NCI-H2171 treated with DMSO at 0.1 percent for 48 hours (cell line): ENCODE measurements at places on chromosomes 11 and 22.
A peak's percentile ranks its signal among the peaks of the same experiment; 100 is the strongest.

GRCh38 chr11:21428796-21429195, 759.4 kb downstream of the NELL1 start:
- no peak for DNase-seq

DNA sequence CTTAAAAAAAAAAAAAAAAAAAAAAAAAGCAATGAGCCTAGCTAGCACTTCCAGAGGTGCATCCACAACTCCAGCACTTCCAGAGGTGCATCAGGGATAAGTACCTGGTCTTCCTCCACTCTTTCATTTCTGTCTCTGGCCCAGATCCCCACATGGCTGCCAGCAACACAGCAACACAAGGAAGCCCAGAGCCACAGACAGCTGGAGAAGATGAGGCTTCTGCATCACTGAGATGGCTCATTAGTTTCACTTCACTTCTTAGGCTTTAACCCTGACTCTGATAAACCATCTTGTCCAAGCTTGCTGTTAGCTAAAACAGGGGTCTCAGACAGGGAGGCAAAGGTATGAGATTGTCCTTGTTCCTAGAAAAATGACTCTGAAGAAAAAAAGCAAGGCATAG, 35.6 kb downstream of the PC start:
- no peak for DNase-seq

DNA sequence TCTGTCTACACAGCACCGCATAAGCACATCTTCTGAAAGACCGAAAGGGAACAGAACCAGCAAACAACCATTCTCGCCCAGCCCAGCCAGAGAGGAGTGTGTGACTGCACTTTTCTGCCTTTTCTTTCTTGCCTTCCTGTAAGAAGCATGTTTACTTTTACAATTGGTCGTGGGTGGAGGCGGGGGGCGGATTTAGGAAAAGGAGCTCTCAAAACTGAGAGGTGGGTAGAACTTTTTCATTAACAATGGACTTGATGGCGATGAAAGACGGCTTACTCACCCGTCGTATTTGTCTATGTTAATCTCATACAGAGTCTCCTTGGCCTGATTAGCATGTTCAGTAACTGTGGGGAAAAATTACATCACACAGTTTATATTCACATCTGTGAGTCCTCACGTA, 27.2 kb downstream of the CERK start:
- no peak for DNase-seq

DNA sequence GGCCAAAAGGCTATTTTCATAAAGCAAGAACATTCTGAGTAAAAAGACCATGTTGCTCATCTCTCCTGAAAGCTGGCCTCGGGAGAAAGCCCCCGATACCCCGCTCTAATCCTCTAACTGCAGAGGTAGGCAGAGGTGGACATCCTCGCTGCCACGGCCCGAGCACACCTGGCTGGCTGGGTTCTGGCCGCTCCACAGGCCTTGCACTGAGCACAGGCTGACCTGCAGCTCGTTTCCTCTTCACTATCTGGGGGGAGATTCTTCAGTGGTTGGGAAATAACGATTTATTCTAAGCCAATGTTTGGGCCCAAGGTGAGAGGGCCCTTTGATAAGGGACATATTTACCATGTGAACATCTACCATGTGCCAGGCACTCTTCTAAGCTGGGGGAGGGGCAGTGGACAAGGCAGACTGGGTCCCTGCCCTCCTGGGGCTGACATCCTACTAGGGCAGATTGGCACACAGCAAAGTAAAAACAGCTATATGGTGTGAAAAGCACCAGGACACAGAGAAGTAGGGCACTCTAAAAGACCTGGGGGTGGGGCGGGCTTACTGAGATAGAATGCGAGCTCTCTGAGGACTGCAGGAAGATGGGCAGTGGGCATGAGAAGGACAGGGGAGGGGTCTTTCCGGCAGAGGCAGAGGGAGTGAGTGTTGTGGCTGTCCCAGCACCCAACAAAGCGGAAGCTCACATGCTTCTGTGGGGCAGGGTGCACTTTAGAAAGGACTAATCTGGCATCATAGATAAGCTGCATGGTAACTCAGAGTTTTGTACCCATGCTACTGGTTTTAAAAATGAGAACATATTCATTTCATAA, 65.5 kb upstream of the ARFGAP3 start:
- no peak for DNase-seq

DNA sequence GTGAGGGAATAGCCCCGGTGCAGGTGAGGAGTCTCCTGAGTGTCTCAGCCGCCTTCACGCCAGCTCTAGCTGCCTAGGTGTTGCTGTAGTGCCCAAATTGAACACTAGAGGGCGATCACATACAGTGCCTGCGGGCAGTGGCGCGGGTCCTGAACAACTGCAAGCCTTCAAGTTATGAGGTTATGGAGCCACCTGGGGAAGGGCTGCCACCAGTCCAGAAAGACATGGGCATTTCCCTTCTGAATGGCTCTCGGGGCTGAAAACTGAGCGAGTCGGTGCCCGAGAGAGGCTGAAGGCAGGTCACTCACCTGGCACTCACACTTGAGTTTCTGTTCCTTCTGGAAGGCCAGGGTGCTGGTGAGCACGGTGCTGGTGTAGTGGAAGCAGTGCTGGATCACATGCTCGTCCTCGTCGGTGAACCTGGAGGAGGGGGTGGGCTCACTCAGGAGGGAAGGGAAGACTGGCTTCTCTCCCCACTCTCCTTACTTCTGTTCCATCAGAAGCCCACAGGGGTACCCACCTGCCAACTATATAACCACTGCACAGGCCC, 88.4 kb downstream of the PDE2A start:
- peak; percentile 74 for DNase-seq

GRCh38 chr11:131511794-131512193, 141.4 kb downstream of the NTM start:
- no peak for DNase-seq

- DNase-seq: no peak
Measured at GRCh38 chr11:78310500-78310909, 107.1 kb downstream of the GAB2 start.

GRCh38 chr11:128326791-128327190, 260.6 kb downstream of the ETS1 start:
- no peak for DNase-seq

DNA sequence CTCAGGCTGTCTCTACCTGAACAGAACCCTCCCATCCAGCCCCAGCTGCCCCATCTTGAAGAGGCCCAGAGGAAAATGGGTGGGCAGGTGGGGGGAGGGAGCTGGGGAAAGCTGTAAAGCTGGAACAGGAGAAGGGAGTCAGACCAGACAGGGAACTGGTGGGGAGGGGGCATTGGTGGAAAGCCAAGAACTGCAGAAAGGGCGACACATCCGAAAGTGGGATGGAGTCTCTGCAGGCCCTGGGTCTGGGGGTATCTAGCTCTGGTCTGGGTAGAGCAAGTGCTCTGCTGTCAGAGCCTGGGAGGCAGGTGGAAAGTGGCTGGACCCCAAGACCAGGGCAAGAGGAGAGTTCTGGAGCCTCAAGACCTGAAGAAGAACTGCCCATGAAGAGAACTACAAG, 7.7 kb downstream of the TMPRSS13 start:
- DNase-seq: no peak

DNA sequence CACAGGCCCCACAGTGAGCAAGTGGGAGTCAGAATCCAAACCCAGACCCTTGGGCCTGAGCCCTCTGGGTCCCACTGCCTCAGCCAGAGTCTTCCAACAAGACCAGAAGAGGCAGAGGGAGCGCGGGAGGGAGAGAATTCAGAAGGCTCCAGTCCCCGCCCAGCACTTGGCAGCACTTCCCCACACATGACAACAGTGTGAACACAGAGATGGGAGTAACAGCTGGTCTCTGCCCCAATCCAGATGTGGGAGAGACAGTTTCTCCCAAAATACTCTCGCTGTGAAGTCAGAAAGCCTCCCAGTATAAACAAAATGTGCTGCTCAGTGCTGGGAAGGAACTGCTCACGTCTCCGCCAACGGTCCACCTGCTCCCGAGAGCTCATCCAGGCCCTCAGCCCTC, 219.9 kb downstream of the MN1 start:
- DNase-seq: no peak

DNA sequence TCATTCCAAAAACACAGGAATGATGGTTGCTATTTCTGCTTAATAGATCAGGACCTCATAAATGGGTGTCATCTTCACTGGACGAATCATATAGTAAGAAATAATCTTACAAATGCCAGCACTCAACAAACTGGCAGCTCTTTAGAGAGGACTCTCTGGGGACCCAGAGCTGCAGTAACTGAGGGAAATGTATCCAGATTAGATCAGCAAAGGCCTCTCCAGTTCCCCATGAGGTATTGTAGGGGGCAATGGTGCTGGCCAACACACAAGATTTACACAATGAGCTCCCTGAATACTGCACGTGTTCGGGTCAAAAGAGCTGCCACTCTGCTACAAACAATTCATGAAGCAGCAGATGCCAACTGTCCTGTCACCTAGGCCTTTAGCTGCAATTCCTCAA, 110.2 kb downstream of the RBFOX2 start:
- DNase-seq: no peak

DNA sequence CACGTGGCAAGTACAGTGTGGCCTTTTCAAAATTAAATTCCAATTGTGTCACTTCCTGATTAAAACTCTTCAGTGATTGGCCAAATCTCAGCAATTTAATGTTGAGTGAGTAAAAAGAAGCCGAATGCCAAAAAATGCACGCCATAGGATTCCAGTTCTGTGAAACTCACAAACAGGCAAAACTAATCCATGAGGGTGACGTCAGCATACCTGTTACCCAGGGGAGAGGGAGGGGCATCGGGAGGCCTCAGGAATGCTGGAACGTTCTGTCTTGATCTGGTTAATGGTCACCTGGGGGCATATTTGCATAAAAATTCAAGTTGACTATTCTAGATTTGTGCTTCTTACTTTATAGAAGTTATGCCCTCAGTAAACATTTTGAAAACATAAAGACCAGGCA, 39.9 kb upstream of the RAB1B start:
- DNase-seq: no peak

GRCh38 chr11:15816260-15816871, 540.0 kb downstream of the SOX6 start:
- no peak for DNase-seq

- DNase-seq: peak; percentile 86
Measured at GRCh38 chr22:42313804-42314581, 43.5 kb upstream of the TCF20 start.

- no peak for DNase-seq
Measured at GRCh38 chr22:27642104-27642800, 159.3 kb downstream of the MN1 start.

- peak; percentile 89 for DNase-seq
Measured at GRCh38 chr22:27045103-27045947, 387.9 kb downstream of the MIAT start.

- DNase-seq: peak; percentile 36
Measured at GRCh38 chr11:115008799-115009198, 330.5 kb downstream of the NXPE2 start.
